NCI-H446 (cell line): ENCODE measurements at places on chromosomes 2 and 18.

DNA sequence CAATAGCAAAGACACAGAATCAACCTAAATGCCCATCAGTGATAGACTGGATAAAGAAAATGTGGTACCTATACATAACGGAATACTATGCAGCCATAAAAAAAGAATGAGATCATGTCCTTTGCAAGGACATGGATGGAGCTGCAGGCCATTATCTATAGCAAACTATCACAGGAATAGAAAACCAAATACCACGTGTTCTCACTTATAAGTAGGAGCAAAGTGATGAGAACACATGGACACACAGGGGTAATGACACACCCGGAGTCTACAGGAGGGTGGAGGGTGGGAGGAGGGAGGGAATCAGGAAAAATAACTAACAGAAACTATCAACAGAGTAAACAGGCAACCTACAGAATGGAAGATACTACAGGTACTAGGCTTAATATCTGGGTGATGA is 46.6 kb upstream of the MAL start:
- no peak for DNase-seq

GRCh38 chr18:68533641-68534040 is 181.3 kb downstream of the TMX3 start:
- DNase-seq: no peak

DNA sequence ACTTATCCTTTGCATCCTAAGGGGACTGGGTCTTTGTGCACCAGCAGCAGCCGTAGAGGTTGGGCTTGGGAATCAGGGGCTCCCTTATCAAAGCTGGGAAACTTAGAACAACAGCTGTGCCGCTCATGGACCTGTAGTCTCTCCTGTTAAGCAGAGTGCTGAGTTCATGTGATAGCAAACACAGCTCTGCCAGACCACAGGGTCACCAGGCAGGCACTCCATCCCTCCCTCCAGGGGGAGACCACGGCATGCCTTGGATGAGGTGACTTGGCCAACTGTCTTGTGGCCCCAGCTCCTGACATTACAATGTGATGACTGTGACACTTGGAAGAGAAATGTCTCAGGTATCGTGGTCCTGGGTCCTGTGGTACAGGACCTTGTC is 60.0 kb downstream of the DGKD start:
- no peak for DNase-seq

GRCh38 chr18:79796016-79796415 is 1.7 kb upstream of the KCNG2 start:
- no peak for DNase-seq

DNA sequence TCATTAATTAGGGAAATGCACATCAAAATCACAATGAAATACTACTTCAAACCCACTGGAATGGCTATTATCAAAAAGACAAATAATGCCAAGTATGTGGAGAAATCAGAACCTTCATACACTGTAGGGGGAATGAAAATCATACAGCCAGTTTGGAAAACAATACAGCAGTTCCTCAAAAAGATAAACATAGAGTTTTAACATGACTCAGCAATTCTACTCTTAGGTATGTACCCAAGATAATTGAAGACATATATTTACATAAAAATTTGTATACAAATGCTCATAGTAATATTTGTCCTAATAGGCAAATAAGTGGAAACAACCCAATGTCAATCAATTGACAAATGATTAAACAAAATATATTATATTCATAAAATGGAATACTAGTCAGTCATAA is 45.4 kb upstream of the SATB2 start:
- DNase-seq: no peak

- no peak for DNase-seq
Measured at GRCh38 chr2:75042823-75043222, 84.4 kb downstream of the POLE4 start.

DNA sequence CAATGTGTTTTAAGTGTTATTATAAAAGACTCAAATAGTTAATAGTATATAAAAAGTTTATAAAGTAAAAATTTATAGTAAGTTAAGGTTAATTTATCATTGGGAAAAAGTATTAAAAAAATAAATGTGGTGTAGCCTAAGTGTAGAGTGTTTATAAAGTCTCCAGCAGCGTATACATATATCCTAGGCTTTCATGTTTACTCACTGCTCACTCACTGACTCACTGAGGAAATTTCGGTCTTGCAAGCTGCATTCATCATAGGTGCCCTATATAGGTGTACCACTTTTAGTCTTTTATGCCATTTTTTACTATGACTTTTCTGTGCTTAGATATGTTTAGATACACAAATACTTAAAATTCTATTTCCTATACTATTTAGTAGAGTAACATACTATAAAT is 866.0 kb downstream of the CBLN2 start:
- no peak for DNase-seq

GRCh38 chr2:124289615-124290014 is 264.5 kb downstream of the CNTNAP5 start:
- no peak for DNase-seq

DNA sequence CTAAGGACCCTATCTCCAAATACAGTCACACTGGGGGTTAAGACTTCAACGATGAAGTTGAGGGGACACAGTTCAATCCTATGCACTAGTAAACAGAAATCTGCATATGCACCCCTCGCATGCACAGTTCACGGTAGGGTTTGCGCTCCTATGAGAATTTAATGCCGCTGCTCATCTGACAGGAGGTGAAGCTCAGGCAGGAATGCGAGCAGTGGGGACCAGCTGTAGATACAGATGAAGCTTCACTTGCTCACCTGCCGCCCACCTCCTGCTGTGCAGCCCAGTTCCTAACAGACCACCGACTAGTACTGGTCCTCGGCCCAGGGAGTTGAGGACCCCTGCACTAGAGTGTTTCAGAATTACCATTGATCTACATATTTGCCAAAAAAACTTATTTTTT is 40.0 kb upstream of the FAHD2A start:
- DNase-seq: no peak

GRCh38 chr2:198991431-198991830 is 466.3 kb downstream of the SATB2 start:
- DNase-seq: no peak

DNA sequence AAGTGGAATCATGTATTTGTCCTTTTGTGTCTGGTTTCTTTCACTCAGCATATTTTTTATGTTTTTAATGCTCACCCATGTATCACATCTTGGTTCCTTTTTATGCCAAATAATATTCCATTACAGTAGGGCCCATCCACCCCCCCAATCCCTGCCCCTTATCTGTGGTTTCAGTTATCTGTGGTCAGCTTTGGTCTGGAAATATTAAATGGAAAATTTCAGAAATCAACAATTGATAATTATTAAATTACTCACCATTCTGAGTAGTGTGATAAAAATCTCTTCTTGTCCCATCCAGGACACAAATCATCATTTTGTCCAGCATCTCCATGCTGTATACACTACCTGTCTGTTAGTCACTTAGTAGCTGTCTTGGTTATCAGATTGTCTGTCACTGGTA is 66.7 kb downstream of the BIRC6 start:
- no peak for DNase-seq

DNA sequence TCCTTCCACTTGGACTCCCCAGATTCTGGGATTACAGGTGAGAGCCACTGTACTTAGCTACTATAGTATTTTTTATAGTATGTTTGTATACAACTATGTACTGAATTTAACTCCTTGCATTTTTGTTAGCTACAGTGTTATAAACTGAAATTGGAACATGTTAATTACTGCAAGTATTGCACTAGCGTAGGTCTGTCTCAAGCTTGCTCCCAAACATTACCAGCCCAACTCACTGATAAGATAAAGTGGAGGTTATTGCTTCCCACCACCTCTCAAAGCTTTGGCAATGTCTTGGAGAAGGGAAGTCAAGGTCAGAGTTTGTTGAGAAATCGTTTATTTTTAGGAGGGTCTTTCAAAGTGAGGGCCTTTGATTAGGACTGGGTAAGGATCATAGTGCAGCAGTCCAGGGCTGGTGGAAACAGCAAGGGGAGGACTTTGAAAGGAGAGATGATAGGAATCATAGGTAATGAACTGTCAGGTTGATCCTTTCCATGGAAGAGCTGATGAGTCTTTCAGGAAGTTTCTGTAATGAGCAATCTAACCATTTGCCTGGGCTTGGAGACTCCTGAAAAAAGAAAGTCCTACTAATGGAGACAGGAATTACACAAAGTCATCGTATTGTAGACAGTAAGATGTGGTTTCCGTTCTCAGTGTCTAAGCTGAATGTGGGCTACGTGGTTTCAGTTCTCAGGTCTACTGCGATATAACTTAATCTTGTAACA is 257.1 kb downstream of the MYO3B start:
- DNase-seq: no peak

DNA sequence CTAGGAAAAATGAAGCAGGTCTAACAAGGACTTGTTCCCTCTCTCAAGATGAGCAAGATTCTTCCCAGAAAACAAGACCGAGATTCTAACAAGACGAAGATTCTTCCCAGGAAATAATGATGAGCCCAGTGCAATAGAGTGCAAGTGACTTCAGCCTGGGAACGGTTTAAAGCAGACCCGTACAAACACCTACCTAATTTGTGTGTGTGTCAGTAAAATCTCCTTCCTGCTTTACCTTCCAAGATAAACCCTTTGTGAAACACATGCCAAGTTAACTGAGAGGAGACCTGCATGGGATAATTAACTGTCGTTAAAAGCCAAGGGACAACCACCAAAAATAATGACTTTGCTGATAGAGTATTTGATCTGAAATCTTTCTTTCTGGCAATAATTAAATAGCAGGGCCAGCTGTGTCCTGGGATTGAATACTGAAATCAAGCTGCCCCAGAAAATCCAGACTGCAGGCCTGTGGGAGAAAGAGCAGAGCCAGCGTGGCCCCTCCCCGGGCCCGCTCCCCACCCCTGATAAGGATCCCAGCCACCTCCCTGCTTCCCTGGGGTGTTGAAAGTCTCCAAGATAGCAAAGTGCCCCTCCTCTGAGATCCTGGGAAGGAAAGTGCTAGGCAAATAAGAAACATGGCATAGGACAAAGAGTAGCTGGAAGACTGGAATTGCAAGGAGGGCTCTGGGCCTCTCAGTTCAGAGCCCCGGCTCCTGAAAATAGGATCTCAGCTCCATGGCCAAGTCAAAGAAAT is 145.5 kb downstream of the CYP26B1 start:
- no peak for DNase-seq

DNA sequence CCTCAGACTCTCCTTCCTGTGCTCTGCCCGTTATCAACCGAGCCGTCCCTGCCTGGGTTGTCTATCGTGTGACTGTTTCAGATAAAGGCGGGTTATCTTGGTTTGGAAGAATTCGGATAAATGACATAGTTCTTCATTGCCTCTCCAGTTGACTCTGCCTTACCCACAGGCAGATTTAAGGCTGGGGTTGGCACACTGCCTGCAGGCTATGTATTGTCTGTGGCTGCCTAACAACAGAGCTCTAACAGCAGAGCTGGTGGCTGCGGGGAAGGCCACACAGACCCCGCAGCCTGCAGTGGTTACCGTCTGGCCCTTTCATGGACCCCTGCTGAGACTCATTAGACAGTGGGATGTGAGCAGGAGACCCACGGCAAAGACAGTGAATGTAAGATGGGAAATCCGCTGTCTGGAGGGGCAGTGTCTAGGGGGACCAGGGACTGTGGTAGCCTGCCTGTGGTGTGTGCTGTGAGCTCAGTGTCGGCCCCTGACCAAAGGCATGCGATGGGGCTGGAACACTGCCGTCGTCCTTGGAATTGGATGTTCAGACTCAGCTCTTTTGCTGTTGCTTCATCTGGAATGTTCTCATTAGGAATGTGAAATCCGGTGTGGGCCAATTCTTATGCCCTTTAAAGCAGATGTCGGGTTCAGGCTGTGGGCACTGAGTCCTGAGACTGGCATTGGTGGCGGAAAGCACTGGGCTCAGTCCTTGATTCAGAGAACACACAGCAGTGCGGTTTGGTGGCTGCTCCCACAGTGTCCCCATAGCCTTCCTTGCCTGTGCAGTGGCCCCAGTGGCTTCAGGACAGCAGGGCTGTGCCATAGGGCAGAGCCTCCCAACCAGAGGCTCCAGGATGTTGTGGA is 44.5 kb downstream of the SH3RF3 start:
- DNase-seq: peak; percentile 12

DNA sequence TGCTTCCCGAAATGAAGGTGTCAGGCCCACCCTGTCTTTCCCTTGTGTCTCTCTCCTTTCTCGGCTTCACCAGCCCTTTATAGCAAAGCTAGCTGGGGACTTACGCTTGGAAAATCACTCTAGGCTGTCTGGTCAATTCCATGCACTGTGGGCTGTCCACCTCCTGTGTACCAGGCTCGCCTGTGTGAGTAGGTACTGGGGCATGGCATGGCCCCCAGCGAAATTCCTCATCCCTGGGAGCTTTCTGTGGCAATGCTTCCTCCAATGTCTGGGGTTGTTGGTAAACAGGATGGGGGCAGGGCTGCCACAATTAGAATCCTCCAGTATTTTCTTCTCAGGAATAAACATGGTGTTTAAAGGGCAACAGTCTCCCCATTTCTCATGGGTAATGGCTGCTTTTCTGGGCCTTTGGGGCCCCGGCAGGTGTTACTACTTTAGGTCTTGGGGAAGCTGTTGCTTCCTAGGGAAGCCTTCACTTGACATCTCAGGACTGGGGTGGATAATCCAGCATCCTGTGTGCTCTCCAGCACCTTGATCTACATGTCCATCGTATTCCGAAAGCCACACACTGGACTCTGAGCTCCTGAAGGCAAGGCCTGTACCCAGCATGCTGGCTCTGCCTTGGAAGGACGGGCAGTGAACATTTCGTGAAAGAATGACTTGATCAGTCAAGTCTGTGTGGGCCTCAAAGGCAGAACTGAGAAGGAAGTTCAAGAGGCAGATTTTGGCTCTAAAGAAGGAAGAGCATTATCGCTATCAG is 21.1 kb downstream of the RHOB start:
- DNase-seq: no peak

DNA sequence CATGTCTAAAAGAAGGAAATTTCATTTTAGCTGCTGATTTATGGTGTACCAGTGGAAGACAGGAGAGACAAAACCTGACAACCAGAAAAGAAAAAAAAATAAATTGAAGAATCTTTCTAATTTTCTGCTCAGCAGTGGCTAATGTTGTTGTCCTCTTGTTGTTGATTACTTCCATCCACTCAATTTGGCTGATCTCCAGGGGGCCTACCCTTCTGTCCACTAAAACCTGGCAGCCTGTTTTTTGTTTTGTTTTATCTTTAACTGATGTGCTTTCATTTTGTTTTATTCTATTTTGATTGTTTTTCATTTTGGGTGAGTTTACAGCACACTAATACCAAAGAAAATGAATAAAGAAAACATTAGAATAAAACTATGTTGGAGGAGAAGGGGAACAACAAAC is 27.4 kb downstream of the TFPI start:
- DNase-seq: no peak

DNA sequence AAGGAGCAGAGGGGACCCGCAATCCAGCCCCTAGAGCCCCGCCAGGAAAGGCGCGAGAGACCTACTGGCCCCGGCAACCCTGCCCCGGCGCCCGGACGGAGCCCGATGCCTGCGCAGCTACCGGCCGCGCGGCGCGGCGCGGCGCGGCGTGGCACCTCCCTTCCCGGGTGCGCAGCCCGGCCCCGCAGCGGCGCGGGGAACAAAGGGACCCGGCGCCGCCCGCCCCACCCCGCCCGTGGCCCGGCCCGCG is 307 bp downstream of the CDH2 start:
- DNase-seq: no peak
